ENCODE measurements at places on chromosomes 3 and 15. TPM values are rescaled to one million over a fixed set of nuclear protein-coding genes. Genes with fewer than 3 reads are reported as not detected.

The PRTG gene
- 1.6 TPM for total RNA-seq

The GHRL gene
- not detected for total RNA-seq

The IL17RB gene
- total RNA-seq: not detected

The SKOR1 gene
- 0.13 TPM for total RNA-seq

The MNS1 gene
- 4.1 TPM for total RNA-seq

The IFT122 gene
- total RNA-seq: 19.3 TPM

The LAMB2 gene
- 246 TPM for total RNA-seq

The BTLA gene
- 0.26 TPM for total RNA-seq

The TMEM158 gene
- total RNA-seq: 25.3 TPM

The IRAK2 gene
- 4.2 TPM for total RNA-seq

The TTLL13 gene
- 0.08 TPM for total RNA-seq

The TMEM89 gene
- total RNA-seq: not detected

The AADACL2 gene
- not detected for total RNA-seq

The LEKR1 gene
- 0.24 TPM for total RNA-seq

The AMIGO3 gene
- 0.24 TPM for total RNA-seq

The NR1I2 gene
- total RNA-seq: not detected

The PLA2G4E gene
- not detected for total RNA-seq

The SH2D7 gene
- total RNA-seq: not detected

The CCR5 gene
- not detected for total RNA-seq

The STAC gene
- total RNA-seq: 0.08 TPM

The CFAP100 gene
- total RNA-seq: not detected

The SLC24A5 gene
- total RNA-seq: not detected

The OR5K2 gene
- not detected for total RNA-seq

The SGO1 gene
- 5.2 TPM for total RNA-seq
